ENCODE measurements at places on chromosomes 12 and 14.

- DNase-seq, result peak; percentile 72
Observed at GRCh38 chr14:68548194-68549076, 244.4 kb downstream of the ZFP36L1 start.

DNA sequence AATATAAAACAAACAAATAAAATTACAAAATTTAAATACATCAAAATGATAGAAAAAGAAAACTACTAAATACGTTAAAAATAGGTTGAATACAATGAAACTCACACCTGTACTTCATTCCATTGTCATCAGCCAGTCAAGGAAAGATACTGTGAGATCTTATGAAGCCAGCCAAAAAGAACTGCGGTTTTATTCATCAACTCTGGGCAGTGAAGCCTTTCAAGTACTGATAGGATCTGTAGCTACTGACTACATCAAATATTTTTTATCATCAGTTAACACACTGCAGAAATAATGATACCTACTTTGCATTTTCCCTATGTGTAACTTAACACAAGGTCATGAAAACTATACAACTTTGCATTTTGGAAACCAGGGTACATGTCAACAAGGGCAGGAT lies 46.3 kb upstream of the FAR2 start:
- DNase-seq, result no peak

DNA sequence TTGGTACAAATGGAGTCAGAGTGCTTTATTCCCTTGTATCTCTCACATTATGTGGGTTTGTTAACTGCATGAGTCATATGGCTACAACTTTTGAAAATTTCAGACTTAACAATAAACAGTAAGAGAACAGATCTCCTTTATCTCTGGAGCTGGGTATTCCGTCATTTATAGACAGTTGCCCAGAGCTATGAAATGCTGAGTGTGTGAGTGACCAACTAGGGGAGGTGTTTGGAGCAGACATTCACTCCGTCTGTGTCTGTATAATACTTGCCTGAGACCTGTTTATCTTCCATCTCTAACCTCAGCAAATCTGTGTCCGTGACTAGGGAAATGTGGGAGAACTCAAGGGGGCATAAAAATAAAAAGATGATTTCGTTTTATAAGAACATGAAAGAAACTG lies 279.9 kb upstream of the FAR2 start:
- DNase-seq, result no peak

- DNase-seq, result no peak
Observed at GRCh38 chr12:76643438-76643837, 83.9 kb upstream of the OSBPL8 start.

- DNase-seq, result peak; percentile 52
Observed at GRCh38 chr14:104130974-104131651, 7.3 kb upstream of the KIF26A start.

GRCh38 chr12:98256830-98257229 lies 258.6 kb upstream of the TMPO start:
- DNase-seq, result no peak

GRCh38 chr14:23951590-23952201 lies 1.9 kb upstream of the DHRS4 start:
- no peak for DNase-seq

DNA sequence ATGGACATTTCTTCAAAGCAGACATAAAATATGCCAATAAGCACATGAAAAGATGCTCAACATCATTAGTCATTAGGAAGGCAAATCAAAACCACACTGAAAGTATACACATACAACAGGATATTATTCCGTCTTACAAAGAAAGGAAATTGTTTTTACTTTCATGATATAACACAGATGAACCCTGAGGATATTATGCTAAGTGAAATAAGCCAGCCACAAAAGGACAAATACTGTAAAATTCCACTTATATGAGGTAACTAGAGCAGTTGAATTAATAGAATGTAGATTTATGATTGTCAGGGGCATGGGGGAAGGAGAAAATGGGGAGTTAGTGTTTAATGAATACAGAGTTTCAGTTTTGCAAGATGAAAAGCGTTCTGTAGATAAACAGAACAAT lies 4.2 kb downstream of the ACYP1 start:
- no peak for DNase-seq

- no peak for DNase-seq
Observed at GRCh38 chr12:105554223-105554678, 223.8 kb downstream of the C12orf75 start.

GRCh38 chr12:64600164-64600561 lies 10.1 kb upstream of the RASSF3 start:
- no peak for DNase-seq

GRCh38 chr14:71021347-71022011 lies 114.2 kb downstream of the PCNX1 start:
- DNase-seq, result no peak

GRCh38 chr14:100416081-100416680 lies 93.0 kb downstream of the SLC25A47 start:
- no peak for DNase-seq

- no peak for DNase-seq
Observed at GRCh38 chr12:67722296-67722695, 73.8 kb downstream of the DYRK2 start.

GRCh38 chr12:16361142-16361783 lies 13.8 kb downstream of the MGST1 start:
- no peak for DNase-seq

DNA sequence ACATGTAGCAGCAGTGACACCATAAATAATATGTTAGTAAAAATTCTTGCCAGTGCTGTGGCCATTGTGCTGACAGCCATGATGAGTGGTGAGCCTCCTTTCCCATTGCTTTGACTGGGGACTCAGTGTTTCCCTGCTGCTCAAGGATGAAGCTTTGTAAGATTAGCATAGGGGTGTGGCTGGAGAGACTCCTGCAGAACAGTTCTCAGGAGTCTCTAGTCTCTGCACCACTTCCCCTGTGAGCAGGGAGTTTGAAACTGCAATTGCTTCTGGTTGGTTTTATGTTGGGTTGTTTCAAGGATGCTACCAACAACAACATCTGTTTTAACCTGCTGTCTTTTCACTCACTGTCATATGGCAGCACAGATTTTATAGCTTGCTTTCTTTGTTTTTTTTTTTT lies 41.4 kb downstream of the ZC3H14 start:
- DNase-seq, result no peak

GRCh38 chr12:95117178-95117599 lies 43.8 kb upstream of the NR2C1 start:
- DNase-seq, result peak; percentile 54

DNA sequence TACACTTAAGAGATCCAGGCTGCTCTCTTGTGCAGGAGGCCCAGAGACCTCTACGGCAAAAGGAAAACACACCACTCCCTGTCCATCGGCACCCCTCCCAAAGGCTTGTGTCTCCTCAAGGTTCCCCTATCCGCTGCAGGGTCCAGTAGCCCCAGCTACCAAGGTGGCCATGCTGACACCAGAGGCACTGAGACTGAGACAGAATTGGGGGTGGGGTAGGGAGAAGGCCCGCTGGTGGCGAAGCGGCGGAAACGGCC lies 590 bp downstream of the DDIT3 start:
- DNase-seq, result peak; percentile 80

DNA sequence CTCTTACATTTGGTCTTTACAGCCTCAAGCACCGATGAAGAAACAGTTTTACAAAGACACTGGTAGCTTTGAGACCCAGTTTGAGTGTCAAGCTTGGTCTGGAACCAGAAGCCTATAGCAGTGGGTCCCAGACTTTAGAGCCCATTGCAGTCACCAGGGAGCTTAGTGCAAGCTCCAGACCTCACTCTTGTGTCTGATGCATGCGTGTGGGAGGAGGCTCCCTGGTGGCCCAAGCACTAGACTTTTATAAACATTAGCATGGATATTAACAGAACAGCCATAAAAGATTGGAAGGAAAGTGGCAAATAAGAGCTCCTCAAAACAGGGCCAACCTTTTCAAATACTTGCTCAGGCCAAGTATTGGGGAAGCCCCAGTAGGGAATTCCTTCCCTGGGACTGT lies 45.5 kb downstream of the SLC8B1 start:
- no peak for DNase-seq

DNA sequence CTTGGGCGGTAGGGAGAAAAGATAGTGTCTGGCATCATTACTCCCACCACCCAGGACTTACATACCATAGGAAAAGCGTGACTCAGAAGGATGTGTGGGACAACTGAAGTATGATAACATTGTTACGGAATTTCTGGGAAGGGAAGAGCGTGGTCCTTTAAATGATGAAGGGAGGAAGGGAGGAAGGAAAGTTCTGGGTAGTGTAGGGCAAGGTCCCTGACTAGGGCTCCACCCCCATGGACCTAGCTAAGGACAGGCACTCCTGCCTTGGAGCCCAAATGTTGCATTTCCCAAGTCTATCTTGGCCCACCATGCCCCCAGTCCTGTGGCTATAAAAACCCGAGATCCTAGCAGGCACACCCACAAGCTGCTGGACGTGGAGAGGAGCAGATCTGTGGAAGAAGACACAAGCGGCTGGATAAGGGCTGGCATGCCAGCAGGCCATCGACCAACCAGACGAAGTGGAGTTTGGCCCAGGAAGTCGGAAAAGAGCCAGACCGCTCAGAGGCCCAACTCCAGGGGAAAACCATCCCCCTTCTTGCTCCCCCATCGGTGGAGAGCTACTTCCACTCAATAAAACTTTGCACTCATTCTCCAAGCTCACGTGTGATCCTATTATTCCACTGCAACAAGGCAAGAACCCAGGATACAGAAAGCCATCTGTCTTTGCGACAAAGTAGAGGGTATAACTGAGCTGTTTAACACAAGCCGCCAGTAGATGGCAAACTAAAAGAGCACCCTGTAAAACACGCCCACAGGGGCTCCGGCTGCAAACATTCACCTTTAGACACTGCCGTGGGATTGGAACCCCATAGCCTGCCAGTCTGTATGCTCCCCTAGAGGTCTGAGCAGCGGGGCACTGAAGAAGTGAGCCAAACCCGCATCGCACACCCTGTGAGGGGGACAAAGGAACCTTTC lies 23.0 kb upstream of the RAB21 start:
- DNase-seq, result peak; percentile 52

DNA sequence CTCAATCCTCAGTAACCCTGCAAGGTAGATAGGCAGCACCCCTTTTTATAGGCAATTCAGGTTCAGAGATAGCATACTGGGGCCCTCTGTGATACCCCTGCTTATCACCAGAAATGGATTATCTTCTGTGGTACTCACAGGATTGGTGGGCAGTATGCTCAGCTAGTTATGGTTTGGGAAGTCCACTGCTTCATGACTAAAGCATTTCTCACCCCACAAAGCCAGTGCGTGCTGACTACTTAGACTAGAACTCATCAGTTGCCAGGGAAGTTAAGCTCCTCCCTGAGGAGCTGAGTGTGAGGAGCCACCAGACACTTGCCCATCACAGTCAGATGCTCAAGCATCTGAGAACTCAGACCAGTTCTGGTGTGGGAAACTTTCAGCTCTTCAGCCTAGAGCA lies 76.3 kb downstream of the SCAF11 start:
- no peak for DNase-seq

DNA sequence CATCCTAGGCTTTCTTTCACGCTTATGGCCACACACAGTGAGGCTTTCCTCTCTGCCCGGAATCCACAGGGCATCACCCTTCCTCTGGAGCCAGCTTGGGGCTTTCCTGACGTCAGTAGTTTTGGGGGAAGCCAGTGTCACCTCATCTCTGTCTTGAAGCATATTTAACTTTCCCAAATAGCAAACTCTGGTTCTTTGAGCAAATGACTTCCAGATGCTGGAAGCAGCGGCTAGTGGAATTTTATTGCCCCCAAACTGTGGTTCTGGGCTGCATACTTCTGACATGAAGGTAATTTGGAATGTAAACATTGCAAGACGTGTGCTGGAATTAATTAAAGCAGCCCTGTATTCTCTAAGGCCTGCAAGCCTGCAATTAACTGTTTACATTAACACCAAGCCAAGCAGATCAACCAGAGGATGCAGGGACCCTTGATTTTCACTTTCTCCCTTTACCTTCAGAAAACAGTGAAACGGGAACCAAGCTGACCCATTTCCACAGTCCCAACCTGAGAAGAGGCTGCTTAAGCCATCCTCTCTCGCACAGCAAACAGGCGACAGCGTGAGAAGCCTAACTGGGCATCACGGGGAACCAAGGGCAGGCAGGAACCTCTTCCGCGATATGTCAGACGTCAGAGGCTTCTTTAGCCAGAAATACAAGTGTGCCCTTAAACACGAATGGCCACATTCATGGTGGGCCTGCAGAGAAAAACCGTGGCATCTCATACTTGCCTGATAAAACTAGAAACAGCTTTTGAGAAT lies 258.4 kb downstream of the CACNA1C start:
- DNase-seq, result no peak

DNA sequence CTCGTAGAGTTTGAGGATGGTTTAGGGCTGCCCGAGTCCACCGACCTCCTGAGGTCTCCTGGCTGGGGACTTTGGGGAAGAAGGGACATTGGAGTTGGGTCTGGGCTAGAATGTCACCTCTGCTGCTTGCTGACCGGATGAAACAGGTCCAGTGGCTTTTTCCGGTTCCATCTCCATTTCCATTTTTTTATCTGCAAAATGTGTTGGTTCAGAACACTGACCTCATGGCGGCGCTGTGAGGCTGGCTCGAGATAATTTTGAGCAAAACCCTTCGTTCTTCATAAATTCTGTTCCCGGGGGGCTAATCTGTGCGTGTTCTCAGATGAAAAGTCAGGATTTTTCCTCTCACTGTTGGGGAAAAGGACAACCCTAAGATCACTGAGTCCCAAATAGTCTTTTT lies 11.7 kb upstream of the MYL2 start:
- no peak for DNase-seq

DNA sequence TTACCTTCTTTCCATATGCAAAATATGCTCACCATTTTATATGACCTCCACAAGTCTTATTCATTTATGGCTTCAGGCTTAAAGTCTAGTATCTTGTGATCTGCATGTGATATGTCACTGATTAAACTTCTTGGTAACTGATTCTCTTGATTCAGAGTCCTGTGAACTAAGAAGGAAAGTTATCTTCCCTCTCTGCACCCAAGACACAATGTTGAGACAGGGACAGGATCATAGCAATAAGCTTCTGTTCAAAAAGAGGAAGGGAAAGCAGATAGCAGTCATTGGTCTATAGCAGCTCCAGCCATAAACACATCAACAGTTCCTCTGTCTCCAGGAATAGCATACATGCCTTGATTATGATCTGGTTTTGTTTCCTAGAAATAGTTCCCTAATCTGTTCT lies 103.1 kb downstream of the UNC79 start:
- DNase-seq, result no peak

- DNase-seq, result peak; percentile 94
Observed at GRCh38 chr12:30926243-30927221, at the start of gene TSPAN11. Gene TSPAN11 (plus strand): TSS chr12:30926748. CDS start chr12:30953992, 27,244 bp downstream.

DNA sequence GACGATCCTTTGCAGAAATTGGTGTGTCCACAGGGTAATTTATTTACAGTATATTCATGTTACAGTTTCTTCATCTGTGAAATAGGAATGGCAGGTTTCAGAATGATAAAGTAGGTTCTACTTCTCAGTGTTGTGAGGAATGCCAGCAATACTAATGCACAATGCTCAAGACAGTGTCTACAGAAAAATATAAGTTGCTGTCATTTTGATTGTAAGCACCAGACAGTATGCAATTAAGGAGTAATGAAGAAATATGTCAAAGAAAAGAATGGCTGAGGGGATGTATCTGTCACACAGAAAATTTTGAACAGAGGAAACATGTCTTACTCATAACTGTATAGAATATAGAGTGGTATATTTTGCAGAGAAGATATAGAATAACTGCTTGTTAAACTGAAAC lies 525.4 kb downstream of the GALC start:
- no peak for DNase-seq

All from ecto neural progenitor cell (in vitro differentiated cells).